ENCODE measurements at places on chromosomes 16 and 17.

- DNase-seq: no peak
Measured at GRCh38 chr17:64503821-64504768, 2.0 kb downstream of the DDX5 start.

- DNase-seq: no peak
Measured at GRCh38 chr16:74202009-74202408, 94.6 kb upstream of the PSMD7 start.

DNA sequence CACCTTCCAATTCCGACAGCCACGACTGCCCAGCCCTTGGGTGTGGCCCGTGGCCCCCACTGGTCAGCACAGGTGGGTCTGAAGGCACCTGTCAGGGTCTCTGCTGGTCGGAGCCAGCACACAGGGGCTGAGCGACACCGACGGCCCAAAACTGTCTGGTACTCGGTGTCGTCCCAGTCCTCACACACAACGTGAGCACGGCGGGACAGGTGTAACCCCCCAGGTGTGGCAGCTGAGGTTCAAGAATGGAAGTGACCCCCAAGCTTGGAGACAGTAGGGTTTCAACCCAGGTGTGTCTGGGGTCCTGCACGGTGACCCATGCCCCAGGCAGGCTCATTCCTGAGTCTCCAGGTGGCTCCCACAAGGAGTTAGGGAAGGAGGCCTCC is 1.0 kb downstream of the GALNS start:
- DNase-seq: no peak

- no peak for DNase-seq
Measured at GRCh38 chr17:1379930-1380313, 20.1 kb downstream of the YWHAE start.

- no peak for DNase-seq
Measured at GRCh38 chr16:12639044-12639443, 164.6 kb downstream of the CPPED1 start.

DNA sequence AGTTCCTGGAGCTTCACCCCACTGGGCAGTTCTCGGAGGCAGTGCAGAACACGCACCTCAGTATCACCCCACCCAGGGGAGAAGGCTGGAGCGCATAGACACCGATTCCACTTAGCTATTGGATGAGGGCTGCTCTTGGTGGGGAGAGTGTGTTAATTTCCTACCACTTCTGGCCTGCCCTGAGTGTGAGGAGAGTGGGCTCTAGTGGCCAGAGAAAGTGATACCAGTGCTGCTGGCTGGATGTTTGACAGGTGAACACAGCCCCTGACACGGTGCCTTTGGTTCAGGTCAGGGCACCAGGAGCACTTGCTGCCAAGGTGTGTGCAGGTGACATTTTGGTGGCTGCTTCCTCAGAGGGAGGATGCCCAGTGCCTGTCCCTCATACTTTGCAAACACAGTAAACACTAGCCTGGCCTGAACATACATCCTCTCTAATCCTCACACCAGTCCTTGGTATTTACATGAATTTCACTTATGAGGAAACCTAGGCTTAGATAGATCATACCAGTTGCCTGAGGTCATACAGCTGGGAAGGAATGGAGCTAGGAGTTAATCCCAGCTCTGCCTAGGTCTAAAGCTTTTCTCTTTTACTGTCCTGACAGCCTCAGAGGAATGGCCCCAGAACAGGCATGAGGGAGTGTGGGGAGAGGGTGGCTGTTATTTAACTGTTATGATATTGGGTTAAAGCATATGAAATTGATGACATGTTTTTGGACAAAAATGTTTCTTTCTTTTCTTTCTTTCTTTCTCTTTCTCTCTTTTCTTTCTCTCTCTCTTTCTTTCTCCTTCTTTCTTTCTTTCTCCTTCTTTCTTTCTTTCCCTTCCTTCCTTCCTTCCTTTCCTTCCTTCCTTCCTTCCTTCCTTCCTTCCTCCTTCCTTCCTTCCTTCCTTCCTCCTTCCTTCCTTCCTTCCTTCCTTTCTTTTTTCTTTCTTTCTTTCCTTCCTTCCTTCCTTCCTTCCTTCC is 21.0 kb upstream of the ITGAX start:
- DNase-seq: no peak

GRCh38 chr16:75043175-75043895 is 44.5 kb downstream of the ZNRF1 start:
- DNase-seq: no peak

GRCh38 chr16:27677263-27677662 is 127.3 kb downstream of the KATNIP start:
- DNase-seq: no peak

DNA sequence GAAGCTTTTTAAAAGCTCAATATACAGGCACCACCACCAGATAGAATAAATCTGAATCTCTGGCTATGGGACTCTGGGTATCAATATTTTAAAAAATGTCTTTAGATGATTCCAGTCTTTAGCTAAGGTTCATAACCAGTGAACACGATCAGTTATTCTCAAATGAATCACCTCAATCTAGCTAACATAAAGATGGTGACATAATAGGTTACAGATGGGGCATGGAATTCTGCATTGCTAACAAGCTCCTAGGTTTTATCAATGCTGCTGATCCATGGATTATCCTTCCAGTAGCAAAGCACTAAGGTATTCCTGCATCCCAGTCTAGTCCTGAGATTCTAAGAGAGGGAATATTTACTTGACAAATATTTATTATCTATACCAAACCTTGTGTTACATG is 415.5 kb upstream of the CDH11 start:
- no peak for DNase-seq

- no peak for DNase-seq
Measured at GRCh38 chr17:337453-337852, 15.2 kb downstream of the RPH3AL start.

GRCh38 chr16:88003316-88003715 is 52.1 kb downstream of the BANP start:
- DNase-seq: no peak

DNA sequence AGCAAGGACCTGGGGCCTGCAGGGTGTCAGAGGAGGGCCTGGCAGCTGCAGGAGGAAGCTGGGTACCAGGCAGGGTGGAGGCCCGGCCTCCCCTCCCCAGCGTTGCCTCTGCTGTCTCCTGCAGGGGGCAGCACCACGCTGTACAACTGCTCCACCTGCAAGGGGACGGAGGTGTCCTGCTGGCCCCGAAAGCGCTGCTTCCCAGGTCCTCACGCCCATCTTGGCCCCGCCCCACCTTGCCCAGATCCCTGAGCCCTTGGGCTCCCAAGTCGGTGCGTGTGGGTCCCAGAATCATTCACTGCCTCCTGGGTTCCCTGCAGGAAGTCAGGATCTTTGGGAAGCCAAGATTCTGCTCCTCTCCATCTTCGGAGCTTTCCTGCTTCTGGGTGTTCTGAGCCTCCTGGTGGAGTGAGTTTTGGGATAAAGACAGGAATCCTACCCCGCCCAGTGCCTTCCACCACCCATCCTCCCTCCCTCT is 1.2 kb downstream of the TMEM95 start:
- peak; percentile 79 for DNase-seq

- DNase-seq: no peak
Measured at GRCh38 chr17:20294120-20294519, 173.2 kb downstream of the LGALS9B start.

DNA sequence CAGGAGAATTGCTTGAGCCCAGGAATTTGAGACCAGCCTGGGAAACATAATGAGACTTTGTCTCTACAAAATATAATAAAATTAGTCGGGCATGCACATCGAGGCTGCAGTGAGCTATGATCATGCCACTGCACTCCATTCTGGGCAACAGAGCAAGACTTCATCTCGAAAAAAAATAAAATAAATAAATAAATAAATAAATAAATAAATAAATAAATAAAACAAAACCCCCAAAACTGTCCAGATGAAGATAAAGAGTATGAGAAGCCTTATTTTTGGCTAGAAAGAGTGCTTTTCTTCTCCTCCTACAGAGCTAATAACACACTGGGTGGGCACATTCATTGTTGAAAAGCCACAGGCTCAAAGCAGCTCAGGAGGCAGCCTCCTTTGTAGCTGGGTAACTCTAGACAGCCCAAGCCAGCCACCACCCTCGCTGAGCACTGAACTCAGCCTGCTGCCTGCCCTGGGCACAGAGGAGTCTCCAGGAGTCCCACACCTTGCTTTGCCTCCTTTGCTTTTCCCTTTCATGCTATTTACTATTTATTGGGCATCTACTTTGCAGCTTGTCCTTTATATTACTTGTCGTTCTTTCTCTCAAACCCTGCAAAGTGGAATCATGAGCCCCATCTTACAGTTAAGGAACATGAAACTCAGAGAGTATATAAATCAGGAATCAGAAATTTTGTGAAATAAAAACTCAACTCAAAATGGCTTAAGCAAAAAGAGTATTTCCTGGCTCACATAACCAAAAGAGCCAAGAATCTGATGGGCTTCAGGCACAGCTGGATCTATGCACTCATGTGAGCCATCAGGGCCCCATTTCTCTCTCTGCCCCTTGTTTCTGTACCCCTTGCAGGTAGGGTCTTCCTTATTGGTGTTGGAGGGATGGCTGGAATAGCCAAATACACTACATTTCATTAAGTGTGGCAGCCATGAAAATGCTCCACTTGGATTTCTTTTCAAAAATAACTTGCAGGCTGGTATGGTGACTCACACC is 18.1 kb upstream of the C16orf87 start:
- no peak for DNase-seq

DNA sequence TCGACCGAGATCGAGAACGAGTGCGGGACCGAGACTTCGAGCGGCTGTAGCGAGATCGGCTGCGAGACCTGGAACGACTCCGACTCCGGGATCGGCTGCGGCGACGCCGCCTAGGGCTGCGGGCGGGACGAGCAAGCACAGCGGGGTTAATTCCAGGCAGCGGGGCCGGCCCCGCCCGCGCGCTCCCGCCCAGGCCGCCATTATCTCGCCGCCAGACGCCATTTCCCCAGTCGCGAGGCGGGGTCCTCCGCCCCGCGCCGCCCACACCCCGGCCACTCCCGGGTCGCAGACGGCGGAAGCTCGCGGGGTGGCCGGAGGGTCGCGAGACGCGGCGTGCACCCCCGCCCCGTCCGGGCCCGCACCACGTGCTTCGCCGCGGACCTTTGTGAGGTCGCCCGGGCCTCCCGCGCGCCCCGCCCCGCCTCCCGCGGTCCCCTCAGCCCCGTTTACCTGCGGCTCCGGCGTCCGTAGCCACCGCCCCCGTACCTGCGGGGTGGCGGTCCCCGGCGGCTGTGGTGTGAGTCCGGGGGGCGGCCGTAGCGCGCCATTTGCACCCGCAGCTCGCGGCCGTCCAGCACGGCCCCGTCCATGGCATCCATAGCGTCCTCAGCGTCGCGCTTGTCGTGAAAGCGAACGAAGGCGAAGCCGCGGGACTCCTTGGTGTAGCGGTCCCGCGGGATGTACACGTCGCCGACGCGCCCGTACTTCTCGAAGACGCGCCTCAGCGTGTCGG is 616 bp downstream of the SRSF2 start:
- peak; percentile 82 for DNase-seq

- peak; percentile 67 for DNase-seq
Measured at GRCh38 chr16:27285676-27286196, 17.2 kb upstream of the NSMCE1 start.

DNA sequence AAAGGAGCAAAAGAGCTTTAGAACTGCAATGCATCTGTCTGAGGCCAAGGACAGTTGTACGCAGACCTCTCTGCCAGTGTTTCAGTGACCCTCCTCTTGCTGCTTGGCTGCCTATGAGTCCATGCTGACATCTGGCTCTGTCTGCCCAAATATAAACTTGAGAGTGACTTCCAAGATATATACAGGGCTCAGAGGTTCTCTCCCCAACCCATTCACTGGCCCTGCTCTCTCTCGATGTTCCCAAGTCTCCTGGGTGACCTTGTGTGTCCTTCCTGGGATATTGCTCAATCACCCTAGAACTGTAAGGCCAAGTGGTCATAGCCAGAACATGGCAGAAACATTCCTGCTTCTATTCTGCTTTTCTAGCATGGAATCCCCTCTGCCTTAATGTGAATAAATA is 716.3 kb downstream of the WWOX start:
- no peak for DNase-seq

DNA sequence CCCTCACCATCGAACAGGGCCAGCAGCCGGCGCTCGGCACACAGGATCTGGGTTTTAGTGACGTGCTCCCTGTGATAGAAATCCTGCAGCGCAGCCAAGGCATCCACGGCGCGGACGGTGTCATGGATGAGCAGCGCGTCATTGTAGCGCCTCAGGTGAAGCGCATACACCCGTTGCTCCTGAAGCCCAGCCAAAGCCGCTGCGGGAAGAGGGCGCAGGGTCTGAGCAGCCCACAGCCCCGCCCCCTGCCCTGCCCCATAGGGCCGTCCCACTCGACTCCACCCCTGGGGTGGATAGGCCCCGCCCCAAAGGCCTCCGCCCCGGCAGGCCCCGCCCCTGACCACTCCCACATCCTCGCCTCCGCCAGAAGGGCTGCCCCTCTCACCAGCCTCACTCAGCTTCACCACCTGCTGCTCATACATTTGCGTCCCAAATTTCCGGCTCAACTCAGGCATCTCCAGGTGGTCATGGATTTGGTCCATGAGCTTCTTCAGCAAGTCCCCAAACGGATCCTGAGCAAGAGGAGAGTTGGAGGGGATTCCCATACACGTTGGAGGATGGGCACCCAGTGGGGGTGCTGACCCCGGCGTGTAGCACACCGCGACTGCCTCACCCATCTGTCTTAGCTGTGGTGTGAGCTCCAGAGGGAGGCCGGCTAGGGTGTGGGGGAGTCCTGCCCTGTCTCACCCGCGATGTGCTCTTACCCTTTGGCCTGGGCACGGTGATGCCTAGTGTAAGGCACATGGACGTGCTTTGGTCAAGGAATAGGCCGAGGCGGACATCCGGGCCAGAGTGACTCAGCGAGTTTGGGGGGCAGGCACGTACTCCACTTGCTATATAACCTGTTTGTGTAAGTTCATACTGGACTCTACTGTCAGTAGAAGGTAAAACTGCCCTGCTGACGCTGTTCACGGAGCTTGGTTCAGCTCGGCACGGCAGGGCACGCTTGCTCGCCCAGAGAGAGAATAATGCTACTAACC is 4.6 kb downstream of the DHX58 start:
- DNase-seq: peak; percentile 82

- DNase-seq: no peak
Measured at GRCh38 chr16:80029761-80030481, 429.4 kb upstream of the MAF start.

DNA sequence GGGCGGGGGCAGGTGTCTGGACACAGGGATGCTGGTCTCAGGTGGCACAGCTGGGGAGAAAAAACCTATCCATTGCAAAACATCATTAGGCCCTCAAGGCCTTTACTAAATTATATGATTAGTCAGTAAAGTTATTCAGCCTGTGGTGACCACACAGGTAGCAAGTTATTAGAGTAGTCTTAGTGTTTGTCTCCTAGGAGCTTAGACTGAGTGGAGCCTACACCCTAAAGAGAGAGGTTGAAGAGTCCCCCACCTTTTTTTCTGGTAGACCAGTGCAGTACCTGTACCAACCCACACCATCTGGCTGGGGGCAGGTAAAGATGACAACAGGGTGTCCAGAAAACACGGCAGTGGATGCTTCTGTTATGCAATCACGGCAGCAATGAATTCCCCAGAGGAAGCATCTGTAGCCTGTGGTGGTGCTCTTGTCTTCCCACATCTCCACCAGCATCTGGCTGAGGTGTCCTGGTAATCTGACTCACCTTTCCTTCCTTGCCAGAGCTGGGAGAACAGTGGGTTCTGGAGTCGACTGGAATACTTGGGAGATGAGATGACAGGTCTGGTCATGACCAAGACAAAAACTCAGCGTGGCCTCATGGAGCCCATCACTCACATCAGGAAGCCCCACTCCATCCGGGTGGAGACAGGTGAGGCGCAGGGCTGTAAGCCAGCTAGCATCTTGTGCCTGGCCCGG is 11.0 kb downstream of the MYCBPAP start:
- no peak for DNase-seq

- DNase-seq: no peak
Measured at GRCh38 chr16:73347500-73348375, 299.8 kb upstream of the ZFHX3 start.

Measured in inflammatory macrophage (primary cell).